ENCODE measurements at places on chromosomes 12 and 14.

DNA sequence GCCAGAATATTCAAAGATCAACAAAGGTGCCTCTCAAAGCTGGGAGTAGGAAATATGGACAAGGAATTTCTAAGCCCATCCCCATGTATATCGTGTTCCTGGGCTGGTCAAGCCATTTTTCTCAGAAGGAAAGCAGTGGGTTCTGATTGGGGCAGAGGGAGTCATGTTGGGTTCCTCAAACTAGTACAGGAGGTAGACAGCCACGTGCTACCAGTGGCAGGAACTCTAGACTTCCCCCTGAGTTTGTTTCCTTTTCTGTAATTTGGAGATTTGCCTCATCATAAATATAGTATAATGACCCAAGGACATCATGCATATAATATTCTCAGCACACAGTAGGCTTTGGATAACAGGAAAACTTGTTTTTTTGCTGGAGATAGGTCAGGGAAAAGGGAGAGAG lies 16.4 kb upstream of the PLEKHH1 start:
- DNase-seq = no peak

DNA sequence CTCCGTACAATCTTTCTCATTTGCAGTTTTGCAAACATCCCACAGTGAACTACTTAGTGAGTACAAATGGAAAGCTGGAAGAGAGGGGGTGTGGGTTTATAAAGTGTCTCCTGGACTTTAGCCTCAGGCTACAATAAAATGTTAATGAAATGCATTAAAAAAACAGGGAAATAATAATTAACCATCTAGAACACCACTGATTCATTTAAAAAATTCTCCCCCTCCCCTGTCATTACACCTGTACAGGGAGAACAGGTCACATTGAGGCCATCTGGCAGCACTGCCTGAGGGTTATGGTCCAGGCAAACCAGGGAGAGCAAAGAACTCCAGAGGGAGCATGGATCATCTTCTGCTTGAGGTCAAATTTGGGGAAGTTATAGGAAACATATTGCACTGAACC lies 96.3 kb downstream of the TSPAN8 start:
- DNase-seq = no peak

DNA sequence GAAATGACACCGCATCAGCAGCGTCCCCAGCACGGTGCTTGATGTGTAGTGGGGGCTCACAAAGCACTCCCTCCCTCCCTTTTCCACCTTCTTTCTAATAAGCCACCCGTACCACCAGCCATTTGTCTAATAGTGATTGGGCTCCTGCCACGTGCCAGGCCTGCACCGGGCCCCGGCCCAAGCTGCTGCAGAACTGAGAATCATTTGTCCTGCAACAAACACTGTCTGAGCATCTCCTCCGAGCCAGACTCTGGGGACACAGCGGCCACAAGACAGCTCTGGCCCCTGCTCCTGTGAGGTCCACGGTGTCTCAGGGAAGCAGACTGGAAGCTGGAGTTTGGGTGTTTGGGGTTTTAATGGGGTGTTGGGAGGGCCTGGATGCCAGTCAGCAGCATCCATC lies 43.9 kb downstream of the MVK start:
- DNase-seq = no peak

- DNase-seq = no peak
Observed at GRCh38 chr12:55955344-55955743, 10.5 kb downstream of the PMEL start.

Measured in HFF-Myc (cell line).